ENCODE measurements at places on chromosomes 4 and X.

DNA sequence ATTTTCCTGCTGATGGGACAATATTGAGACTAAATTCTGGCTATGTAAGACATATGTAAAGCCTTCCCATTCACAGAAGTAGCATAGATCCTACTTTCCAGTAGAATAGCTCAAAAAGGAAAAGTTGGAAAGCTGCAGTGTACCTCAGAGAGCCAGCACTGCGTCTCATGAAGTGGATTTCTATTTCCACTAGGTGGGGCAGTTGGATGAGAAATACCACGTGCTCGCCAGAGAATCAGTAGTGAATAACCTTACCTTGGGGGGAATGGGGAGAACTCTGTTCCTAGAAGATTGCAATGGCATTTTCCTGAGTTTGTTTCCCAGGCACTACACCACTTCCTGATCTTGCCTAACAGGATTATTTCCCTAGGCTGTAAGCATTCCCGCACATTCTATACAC, 907.1 kb downstream of the FSTL5 start:
- DNase-seq, result no peak

DNA sequence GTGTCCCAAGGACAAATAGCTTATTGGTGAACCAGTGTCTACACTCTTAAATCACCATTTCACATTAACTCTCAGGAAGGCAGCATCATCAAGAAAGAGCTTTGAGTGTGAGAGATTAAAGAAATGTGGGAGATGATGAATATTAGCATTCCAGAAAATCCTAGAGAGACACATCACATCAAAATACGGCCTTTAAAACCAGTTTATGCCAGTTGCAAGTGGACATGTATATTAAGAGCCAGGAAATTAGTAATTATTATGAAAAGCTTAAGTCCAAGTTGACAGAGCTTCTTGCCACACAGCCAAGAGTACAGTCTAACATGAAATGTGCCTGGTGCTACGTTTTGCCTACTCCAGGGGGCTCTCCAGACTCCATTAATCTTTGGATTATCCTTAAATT, 503.0 kb upstream of the BOD1L1 start:
- no peak for DNase-seq

GRCh38 chrX:45710081-45710801, 509.6 kb upstream of the DIPK2B start:
- DNase-seq, result no peak

DNA sequence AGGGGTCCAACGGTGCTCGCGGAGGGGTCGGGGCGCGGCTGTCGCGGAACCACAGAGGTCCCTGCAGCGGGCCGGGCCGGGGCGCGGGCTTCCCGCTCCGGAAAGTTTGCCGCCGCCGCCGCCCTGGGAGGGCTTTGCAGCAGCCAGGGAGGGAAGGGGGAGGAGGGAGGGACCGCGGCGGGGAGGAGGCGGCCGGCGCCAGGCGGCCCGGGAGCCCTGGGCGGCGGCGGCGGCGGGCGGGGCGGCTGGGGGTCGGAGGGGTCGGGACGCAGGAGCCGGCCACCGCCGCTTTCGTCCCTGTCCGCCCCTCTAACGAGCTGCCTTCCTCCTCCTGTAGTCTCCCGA, 375 bp downstream of the FGFR3 start:
- DNase-seq, result no peak

GRCh38 chr4:30721185-30722091, 1.3 kb downstream of the PCDH7 start:
- DNase-seq, result no peak

DNA sequence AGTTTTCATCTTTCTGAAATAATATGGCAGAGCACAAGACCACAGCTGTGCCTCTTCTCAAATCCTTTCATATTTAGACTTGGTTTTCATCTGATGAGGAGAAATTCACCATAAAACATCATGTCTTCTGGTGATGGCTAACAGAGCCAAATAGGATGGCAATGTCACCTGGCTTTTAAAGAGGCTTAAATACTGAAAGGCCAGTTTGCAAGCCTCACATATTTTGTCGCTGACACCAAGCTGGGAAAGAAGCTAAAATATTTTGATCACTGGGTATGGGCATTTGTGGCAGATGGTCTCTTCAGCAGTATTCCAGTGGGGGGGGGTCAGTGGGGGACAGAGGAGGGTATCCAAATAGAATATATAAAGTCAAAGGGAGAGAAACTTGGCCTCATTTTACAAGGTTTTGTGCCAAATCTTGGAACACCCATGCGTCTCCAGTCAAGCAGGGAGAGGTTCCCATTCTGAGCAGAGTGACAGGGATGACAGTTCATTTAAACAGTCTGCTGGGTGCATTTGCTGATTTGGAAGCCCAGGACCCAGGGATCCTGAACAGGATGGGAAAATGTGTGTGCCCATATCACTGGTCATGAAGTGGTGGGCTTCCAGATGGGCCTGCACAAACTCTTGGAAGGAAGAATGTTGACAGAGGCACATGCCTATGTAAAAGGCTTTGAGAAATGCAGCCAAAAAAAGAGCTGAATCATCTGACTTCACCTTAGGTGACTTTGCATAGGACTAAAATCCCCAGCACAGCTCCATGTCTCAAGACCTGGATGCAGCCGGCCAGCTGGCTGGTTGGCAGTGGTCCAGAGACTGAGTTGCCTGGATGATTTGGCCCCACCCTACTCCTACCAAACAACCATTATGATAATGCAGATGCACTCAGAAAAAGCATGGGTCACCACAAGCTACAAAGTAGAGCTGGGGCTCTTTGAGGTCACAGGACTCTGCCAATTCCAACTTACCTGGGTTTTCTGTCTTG, 484.4 kb upstream of the NR3C2 start:
- DNase-seq, result no peak

GRCh38 chrX:100447655-100448397, 37.8 kb upstream of the PCDH19 start:
- DNase-seq, result peak; percentile 37

GRCh38 chrX:56798866-56799758, 70.1 kb downstream of the NBDY start:
- DNase-seq, result no peak

- no peak for DNase-seq
Observed at GRCh38 chr4:165606465-165607205, 227.8 kb downstream of the CPE start.

GRCh38 chr4:111641813-111642579, 503.3 kb upstream of the FAM241A start:
- DNase-seq, result peak; percentile 83

DNA sequence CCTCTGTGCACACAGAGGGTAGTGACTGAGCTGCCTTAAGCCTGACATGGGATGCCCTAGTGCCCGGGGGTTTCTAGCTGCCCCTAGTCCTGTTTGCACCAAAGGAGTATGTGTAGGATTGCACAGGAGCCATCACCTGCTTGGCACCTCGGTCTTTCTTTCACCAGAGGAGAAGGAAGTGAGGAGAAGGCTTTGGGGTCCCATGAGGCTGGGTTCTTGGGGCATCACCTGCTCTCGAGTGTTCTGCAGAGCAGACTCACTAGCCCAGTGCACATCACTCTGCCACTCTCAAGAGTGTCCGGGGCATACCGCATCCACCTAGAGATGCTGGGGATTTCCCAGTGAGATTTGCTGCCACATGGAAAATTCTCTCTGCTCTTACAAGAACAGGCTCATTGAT, 40.5 kb upstream of the GPR78 start:
- DNase-seq, result no peak

DNA sequence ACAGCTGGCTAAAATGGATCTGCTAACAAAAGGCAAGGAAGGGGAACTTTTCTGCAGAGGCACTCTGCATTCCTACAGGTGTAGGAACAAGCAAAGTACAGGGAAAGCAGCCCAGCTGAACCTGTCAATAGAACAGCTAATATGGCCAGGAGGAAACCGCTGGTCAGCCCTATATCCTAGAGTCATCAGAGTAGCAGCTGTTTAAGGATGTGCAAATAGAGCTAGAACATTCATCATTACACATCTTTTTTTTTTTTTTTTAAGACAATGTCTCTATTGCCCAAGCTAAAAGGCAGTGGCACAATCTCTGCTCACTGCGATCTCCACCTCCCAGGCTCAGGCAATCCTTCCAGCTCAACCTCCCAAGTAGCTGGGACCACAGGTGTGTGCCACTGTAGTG, 163.0 kb downstream of the BTC start:
- no peak for DNase-seq

GRCh38 chrX:115642895-115643530, 82.0 kb downstream of the PLS3 start:
- DNase-seq, result no peak

DNA sequence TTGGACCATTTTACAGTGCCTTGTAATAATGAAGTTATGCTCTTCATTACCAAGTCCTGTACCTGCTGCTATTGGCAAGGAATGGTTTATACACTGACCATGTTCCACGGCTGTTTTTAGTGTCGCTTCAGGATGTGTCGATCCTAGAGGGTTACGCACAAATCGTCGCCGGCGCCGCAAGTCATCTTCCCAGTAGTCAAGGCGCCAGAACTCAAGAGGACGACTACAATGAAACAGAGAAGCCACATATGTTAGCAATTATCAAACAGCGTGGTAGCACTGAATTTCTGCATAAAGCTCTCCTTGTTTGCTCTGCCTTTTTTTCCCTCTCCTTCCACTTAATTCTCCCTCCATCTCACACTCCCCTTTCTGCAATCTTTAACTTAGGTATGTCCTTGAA, 17.0 kb downstream of the MAB21L2 start:
- no peak for DNase-seq

DNA sequence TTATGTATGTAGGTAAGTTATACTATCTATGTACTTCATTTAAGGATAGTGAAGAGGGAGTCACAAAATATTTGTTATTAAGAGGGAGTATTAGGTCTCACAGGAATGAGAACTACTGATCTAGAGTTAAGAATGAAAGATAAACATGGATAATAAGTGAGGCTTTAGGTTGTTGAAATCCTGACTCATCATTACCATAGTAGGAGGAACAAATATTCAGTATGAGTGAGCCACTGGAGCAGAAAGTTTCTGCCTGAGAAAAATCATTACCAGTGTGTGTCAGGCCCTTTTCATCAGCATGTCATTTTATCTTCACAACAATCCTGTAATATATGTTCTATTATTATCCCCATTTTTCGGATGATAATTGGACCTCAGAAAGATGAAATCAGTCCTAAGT, 27.2 kb upstream of the IGSF1 start:
- DNase-seq, result no peak

DNA sequence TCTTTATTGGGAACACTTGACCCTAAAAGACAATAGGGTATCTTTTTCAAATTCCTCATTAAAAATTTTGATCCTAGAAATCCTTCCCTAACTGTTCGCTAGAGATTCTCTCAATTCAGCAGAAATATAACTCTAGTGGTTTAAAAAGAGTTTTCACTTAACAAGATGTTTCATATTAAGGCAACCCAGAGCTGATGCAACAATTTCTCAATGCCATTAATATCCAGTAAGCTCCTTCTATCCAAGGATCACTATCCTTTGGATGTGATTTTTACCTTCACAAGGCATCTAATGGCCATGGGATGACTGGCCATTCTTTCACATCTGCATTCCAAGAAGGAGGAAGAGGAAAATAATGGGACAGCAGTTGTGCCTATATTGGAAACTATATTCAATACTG, 183.4 kb downstream of the ANKRD50 start:
- no peak for DNase-seq

DNA sequence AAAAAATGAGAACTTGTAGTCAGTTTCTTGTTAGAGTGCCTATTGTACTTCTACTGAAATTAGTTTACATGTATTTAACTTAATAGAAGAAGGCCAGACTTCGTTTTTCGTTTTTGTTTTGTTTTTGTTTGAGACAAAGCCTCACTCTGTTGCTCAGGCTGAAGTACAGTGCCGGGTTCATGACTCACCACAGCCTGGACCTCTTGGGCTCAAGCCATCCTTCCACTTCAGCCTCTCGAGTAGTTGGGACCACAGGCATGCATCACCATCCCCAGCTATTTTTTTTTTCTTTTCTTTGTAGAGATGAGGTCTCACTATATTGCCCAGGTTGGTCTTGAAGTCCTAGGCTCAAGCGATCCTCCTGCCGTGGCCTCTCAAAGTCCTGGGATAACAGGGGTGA, 793.9 kb downstream of the ADGRL3 start:
- no peak for DNase-seq

DNA sequence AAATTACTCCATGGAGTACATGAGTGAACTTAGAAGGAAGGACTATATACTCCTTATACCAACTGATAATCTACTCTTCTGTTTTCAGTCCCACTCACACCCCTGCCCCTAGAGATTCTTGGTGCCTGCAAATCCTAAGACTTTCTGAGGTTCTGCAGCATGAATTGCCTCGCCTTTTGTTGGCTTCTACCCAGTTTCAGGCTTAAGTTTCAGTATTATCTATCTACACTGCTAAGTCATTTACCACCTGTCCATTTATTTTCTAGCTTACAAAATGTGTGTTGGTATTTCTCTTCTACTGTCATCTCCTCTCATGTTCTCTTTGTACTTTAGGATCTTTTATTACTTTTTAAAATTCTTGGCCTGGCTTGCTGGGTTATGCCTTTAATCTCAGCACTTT, 94.4 kb upstream of the AMOT start:
- no peak for DNase-seq

GRCh38 chr4:62407534-62407933, 1207.4 kb downstream of the ADGRL3 start:
- no peak for DNase-seq

- no peak for DNase-seq
Observed at GRCh38 chr4:167020410-167020809, 213.9 kb downstream of the SPOCK3 start.

DNA sequence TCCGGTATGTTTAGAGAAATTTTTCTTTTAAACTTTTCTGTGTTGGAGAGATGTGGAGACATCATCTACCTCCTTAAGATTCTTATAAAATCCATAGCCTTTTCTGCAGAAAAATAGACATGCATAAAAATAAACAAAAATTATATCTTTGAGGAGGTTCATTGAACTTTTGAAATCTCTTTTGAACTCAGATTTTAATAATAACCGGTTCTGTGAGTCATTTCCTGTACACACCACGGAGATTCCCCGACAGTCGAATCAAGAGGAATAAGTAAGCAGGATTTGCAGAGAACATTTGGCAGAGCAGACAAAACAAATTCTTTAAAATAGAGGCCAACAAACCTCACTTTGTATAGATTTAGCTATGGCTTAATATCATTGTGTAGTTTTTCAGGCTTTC, 918.7 kb upstream of the POU3F4 start:
- no peak for DNase-seq

DNA sequence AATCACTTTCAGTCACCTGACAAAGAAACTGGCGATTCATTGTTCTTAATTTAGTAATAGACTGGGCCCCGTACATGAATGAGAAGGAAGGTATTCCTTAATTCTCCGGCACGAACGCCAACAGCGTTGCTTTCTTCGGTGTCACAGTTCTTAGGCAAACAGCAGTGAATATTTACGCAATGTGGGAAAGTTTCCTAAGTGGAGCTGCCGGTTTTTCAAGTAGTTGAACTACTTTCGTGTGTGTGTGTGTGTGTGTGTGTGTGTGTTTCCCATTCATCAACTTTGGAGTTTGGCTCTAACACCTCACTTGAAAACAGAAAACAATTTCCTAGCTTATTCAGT, 651 bp downstream of the NXT2 start:
- no peak for DNase-seq

DNA sequence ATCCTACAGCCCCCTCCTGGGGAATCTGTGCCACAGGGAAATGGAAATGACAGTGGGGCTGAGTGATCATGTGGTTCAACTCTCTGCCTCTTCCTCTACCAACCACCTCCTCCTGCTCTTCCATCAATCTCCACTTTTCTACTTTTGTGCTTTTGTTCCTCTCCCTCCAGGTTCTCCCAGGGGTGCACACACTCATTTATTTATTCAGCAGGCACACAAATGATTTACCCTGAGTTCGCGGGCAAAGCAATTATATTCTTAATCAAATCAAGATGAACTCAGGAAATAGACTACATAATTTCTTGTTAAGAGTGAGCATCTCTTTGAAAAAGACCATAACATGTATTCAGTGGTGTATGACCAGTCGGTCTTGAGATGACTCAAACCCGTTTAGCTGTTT, 69.2 kb downstream of the VCX3A start:
- no peak for DNase-seq

Measured in hippocampal formation (tissue), 2 donors.